ENCODE measurements at places on chromosomes 1 and 21.

DNA sequence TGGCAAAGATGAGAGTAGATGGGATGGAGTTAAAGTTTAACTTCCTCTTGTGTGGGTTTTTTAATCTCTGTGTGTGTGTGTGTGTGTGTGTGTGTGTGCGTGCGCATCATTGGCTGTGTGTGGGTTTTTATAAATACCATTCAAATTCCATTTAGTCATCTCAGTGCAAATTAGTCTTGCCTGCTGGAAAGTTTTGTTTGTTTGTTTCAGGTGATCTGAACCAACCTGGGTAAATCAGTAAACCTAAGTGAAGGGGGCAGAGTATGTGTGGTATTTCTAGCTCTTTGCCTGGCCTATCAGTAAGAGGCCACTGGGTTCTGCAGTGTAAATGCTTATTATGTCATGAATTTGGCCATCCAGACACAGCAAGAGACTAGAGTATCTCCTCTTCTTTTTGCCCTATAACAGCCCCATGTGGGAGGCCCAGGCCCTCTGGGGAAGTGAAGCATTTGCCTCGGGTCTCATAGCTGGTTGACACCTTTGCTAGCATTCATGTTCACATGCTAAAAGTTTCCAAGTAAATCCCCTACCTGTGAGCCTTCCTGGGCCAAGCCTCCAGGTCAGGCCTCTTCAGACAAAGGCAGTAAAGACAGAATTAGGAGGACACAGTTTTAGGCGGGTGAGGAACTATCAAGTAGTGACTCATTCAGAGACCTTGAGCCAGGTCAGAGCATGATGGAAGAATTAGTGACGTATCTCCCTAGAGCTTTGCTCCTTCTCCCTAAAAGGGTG is 14.7 kb downstream of the INTS3 start:
- peaks cover 58% of the 10 kb centered on the region for H3K36me3 ChIP-seq
- H3K27ac ChIP-seq, result peak overlapping the region; percentile 99
- peak overlapping the region; percentile 72 for H3K4me3 ChIP-seq

GRCh38 chr21:34046917-34047316 is 26.5 kb upstream of the MRPS6 start:
- H3K27ac ChIP-seq, result peak overlapping the region; percentile 64
- no peaks in the 10 kb centered on the region for H3K36me3 ChIP-seq
- no peak for ATAC-seq

GRCh38 chr1:54777011-54777410 is 12.7 kb upstream of the PARS2 start:
- H3K4me1 ChIP-seq, result no peaks in the 10 kb centered on the region
- no peak overlapping the region for H3K4me3 ChIP-seq
- H3K27ac ChIP-seq, result no peak overlapping the region
- ATAC-seq, result no peak
- H3K27me3 ChIP-seq, result no peaks in the 10 kb centered on the region

DNA sequence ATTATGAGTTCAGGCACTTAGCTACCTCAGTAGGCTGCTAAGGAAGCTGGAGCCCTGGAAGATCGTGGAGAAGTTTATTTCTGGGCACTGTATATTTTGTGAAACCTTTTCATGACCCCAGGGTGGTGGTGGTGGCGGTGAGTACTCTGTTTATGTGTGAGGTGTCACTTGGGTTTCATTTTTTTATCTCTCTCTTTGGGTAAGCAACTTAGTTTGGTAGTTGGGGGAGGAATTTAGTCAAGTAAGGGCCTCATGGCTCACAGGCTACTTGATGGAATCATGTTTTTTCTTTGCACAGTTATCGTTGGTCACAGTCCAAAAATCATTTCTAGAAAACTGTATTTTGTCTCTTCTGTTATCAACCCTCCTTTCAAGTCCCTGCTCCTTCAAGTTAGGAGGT is 33.9 kb downstream of the C1orf141 start:
- no peak overlapping the region for H3K27ac ChIP-seq
- ATAC-seq, result no peak
- no peaks in the 10 kb centered on the region for H3K27me3 ChIP-seq
- H3K36me3 ChIP-seq, result no peaks in the 10 kb centered on the region

DNA sequence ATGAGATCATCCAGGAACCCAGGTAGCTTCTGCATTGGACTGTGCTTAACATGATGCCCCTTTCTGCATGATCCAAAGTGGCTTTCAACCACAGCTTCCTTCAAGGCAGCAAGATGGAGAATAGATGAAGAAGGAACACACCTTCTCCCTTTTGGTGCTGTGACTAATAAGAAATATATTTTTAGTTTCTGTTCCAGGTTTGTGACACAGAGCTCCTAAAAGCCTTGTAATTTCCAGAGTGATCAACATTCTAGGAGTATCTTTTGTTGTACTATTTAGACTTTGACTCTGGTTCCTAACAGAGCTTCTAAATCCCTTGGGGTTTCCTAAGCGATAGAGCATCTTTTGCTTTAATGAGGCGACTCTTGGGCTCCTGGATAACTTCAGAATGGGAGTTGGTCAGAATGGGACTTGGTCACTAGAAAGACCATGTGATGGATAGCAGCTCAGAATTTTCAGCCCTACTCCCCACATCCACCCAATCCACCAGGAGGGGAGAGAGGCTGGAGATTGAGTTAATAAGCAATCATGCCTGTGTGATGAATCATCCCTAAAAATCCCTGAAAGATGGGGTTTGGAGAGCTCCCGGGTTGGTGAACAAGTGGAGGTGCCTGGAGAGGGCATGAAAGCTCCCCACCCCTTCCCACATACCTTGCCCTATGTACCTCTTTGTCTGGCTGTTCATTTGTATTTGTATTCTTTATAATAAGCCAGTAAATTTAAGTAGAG is 134.8 kb downstream of the FGGY start:
- no peak overlapping the region for H3K4me3 ChIP-seq
- H3K4me1 ChIP-seq, result peaks cover 27% of the 10 kb centered on the region
- ATAC-seq, result no peak
- no peaks in the 10 kb centered on the region for H3K27me3 ChIP-seq
- peaks cover 6% of the 10 kb centered on the region for H3K36me3 ChIP-seq
- peak overlapping the region; percentile 81 for H3K27ac ChIP-seq

GRCh38 chr1:197304638-197305200 is 36.7 kb downstream of the CRB1 start:
- ATAC-seq, result no peak
- H3K4me1 ChIP-seq, result no peaks in the 10 kb centered on the region
- H3K4me3 ChIP-seq, result no peak overlapping the region
- no peak overlapping the region for H3K27ac ChIP-seq
- H3K27me3 ChIP-seq, result peaks cover 7% of the 10 kb centered on the region
- no peaks in the 10 kb centered on the region for H3K36me3 ChIP-seq

DNA sequence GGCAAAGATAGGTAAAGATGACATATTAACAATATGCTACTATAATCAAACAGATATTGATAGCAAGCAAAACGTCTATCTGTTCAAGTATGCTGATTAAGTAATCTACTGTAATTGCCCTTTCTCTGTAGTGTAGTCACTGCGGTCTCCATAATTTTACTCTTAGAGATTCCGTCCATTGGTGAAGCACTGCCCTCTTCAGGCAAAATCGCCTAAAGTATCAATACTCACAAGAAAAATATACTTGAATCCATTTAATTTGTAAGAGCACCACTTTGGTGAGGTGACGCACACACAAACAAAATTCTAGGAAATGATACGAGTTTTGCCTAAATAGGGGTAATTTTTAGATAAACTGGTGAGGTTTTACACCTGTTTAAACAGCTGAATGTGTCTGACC is 434.6 kb upstream of the CHRM3 start:
- no peaks in the 10 kb centered on the region for H3K27me3 ChIP-seq
- H3K4me3 ChIP-seq, result no peak overlapping the region
- no peak for ATAC-seq

- no peak overlapping the region for H3K27ac ChIP-seq
- H3K27me3 ChIP-seq, result no peaks in the 10 kb centered on the region
- no peak overlapping the region for H3K4me3 ChIP-seq
- peaks cover 22% of the 10 kb centered on the region for H3K36me3 ChIP-seq
Observed at GRCh38 chr1:226706684-226707083, 32.4 kb downstream of the ITPKB start.

GRCh38 chr1:160082487-160082886 is 1.1 kb downstream of the KCNJ9 start:
- no peak overlapping the region for H3K27ac ChIP-seq
- H3K4me1 ChIP-seq, result peaks cover 18% of the 10 kb centered on the region
- peak overlapping the region; percentile 15 for H3K4me3 ChIP-seq
- H3K27me3 ChIP-seq, result peaks cover 49% of the 10 kb centered on the region

- H3K27me3 ChIP-seq, result no peaks in the 10 kb centered on the region
- ATAC-seq, result no peak
- H3K4me3 ChIP-seq, result no peak overlapping the region
- H3K4me1 ChIP-seq, result no peaks in the 10 kb centered on the region
Observed at GRCh38 chr1:19372602-19373001, 60.5 kb downstream of the SLC66A1 start.

- no peak for ATAC-seq
- no peaks in the 10 kb centered on the region for H3K27me3 ChIP-seq
- H3K27ac ChIP-seq, result no peak overlapping the region
- H3K4me3 ChIP-seq, result no peak overlapping the region
Observed at GRCh38 chr1:180470031-180470430, 32.3 kb downstream of the ACBD6 start.

DNA sequence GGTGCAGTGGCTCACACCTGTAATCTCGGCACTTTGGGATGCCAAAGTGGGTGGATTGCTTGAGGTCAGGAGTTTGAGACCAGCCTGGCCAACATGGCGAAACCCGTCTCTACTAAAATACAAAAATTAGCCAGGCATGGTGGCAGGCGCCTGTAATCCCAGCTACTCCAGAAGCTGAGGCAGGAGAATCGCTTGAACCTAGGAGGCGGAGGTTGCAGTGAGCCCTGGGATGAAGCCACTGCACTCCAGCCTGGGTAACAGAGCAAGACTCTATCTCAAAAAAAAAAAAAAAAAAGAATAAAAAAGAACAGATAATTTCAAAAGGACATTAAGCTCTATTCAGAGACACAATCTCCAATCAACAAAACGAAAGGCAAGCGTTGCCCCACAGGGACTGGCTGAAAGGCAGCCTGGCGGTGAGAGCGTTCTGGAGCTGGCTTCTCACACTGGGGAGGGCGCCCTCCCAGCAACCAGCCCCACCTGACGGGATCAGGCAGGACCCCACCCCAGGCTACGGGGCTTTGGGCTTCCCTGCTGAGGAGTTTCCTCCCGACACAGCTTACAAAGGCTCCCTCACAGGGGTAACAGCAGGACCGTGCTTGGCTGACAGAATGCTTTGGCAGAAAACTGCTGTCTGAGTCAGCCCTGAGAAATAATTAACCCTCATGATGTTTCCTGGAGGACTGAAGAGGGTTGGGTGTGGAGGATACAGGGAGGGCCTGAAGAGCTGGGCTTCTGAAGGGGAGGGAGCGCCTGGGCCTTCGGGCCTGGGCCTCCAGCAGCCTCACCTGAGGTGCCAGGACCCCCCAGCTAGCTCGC is 31.1 kb upstream of the SRP9 start:
- peak; percentile 26 for ATAC-seq
- H3K27me3 ChIP-seq, result no peaks in the 10 kb centered on the region
- H3K4me1 ChIP-seq, result no peaks in the 10 kb centered on the region

- no peaks in the 10 kb centered on the region for H3K27me3 ChIP-seq
- no peaks in the 10 kb centered on the region for H3K4me1 ChIP-seq
- no peak overlapping the region for H3K27ac ChIP-seq
- peaks cover 3% of the 10 kb centered on the region for H3K36me3 ChIP-seq
- no peak for ATAC-seq
- H3K4me3 ChIP-seq, result no peak overlapping the region
Observed at GRCh38 chr21:28817871-28818270, 174.8 kb downstream of the LTN1 start.

DNA sequence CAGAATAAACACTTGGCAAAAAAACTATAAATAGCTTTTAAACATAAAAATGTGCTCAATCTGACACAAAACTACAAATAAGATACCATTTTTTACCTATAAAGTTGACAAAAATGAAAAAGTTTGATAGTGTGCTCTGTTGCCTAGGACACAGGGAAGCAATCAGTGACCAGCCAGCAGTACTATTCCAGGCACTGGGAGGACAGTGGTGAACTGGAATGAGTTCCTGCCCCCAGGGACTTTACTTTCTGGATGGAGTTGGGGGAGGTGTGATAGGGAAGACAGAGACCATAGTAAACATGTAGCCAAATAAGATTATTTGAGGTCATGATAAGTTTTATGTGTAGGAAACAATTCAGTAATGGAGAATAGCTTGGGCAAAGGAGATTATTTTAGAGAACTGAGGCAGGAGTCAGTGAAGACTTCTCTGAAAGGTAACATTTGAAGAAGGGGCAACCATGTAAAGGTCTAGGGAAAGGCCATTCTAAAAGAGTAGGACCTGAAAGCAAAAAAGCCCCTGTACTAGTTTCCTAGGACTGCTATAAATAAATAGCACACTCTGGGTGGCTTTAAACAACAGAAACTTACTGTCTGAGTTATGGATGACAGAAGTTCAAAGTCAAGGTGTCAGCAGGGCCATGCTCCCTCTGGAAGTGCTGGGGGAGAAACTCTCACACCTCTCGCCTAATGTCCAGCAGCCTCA is 42.0 kb downstream of the EEIG2 start:
- no peak overlapping the region for H3K4me3 ChIP-seq
- H3K4me1 ChIP-seq, result peaks cover 5% of the 10 kb centered on the region
- H3K27ac ChIP-seq, result no peak overlapping the region
- no peaks in the 10 kb centered on the region for H3K27me3 ChIP-seq
- peaks cover 27% of the 10 kb centered on the region for H3K36me3 ChIP-seq

DNA sequence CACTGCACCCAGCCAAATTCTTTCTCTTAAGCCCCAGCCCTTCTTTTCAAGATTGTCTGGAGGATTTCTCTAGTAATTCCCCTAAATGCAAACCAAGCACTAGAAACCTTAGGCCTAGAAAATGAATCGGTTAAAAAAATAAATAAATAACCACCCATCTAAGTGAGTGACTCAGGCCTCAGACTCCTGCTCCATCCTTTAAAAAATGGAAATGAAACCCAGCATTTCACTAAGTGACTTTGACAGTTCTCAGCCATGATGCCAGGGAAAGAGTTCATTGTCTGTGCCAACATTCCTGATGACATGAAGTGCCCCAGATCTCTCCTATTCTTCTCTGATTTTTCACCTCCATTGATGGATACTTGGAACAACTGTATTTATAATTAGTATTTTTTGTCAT is 415.2 kb upstream of the DAB1 start:
- peaks cover 4% of the 10 kb centered on the region for H3K36me3 ChIP-seq
- no peaks in the 10 kb centered on the region for H3K4me1 ChIP-seq
- peaks cover 22% of the 10 kb centered on the region for H3K27me3 ChIP-seq
- H3K4me3 ChIP-seq, result no peak overlapping the region

- H3K27me3 ChIP-seq, result peaks cover 8% of the 10 kb centered on the region
- no peak overlapping the region for H3K27ac ChIP-seq
- H3K4me1 ChIP-seq, result no peaks in the 10 kb centered on the region
- no peaks in the 10 kb centered on the region for H3K36me3 ChIP-seq
Observed at GRCh38 chr1:55301912-55302311, 86.7 kb upstream of the USP24 start.

GRCh38 chr1:210600421-210601159 is 271.9 kb downstream of the HHAT start:
- no peaks in the 10 kb centered on the region for H3K4me1 ChIP-seq
- ATAC-seq, result no peak
- no peak overlapping the region for H3K27ac ChIP-seq
- peaks cover 25% of the 10 kb centered on the region for H3K36me3 ChIP-seq
- no peaks in the 10 kb centered on the region for H3K27me3 ChIP-seq

GRCh38 chr1:12518931-12519692 is 98.9 kb downstream of the DHRS3 start:
- H3K4me3 ChIP-seq, result no peak overlapping the region
- peak; percentile 86 for ATAC-seq
- peaks cover 9% of the 10 kb centered on the region for H3K27me3 ChIP-seq
- peak overlapping the region; percentile 73 for H3K27ac ChIP-seq
- H3K4me1 ChIP-seq, result peaks cover 15% of the 10 kb centered on the region

Measured in stimulated activated memory B cell treated with anti-CD40 and anti-IgM and Interleukin-4, amounts not matched to agents 10 μg/mL and 1 μg/mL and 100 μg/mL, for 72 hours (primary cell).